Smooth muscle cell of the coronary artery (primary cell): ENCODE measurements at places on chromosomes 16 and 17. TPM values are rescaled to one million over a fixed set of nuclear protein-coding genes. Genes with fewer than 3 reads are reported as not detected.

The CYGB gene
- 3.8 and 20.4 TPM in 2 replicates for total RNA-seq

The C17orf113 gene
- under 0.01 and 0.15 TPM in 2 replicates for total RNA-seq

The TBC1D3H gene
- not detected in 2 replicates for total RNA-seq

The TMEM235 gene
- not detected in 2 replicates for total RNA-seq

The KCNG4 gene
- not detected in 2 replicates for total RNA-seq

The ZNF594 gene
- 3.3 and 5.3 TPM in 2 replicates for total RNA-seq

The CPNE7 gene
- 2.9 and 9.1 TPM in 2 replicates for total RNA-seq

The GJD3 gene
- 0.23 and 0.35 TPM in 2 replicates for total RNA-seq
